ENCODE measurements at places on chromosomes 7 and 10.

- DNase-seq, result no peak
These were observed 3.4 kb downstream of the BNIP3 start for GRCh38 chr10:131978366-131978765.

DNA sequence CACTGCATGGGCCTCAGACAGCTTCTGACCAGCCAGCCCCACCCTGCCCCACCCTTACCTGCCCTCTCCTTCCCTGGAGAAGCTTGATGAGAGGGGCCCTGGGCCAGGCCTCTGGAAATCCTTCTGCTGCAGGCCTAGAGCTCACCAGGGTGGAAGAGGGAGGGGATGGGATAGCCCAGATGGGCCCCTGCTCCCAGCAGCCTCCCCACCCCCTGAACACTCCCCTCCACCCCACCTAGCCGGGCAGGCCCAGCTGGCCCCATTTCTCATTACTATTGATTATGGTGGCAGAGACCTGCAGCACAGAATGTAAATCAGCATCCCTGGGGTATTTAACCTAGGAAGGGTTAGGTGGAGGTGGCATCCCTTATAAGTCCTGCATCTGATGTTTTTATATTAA lies 11.6 kb upstream of the RET start:
- DNase-seq, result no peak

- DNase-seq, result no peak
These were observed 2.0 kb downstream of the GRIFIN start for GRCh38 chr7:2474224-2474623.

DNA sequence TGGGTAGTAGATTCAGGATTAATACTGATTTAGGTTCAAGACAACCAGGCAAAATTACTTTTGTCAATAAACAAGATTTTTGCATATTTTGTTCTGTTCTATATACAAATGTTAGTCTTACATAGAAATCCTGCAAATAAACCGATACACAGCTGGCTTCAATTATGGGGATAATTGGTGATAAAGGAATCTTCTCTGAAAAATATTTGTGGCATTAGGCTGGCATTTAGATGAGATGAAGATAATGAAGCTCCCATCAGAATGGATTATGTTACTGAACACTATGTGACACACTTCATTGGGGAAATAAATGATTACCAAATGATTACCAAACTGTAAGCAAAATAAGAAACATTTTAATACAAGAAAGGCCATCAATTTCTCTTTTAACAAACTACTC lies 65.8 kb downstream of the NT5C2 start:
- no peak for DNase-seq

GRCh38 chr10:53808677-53809372 lies 992.2 kb downstream of the PCDH15 start:
- DNase-seq, result no peak

DNA sequence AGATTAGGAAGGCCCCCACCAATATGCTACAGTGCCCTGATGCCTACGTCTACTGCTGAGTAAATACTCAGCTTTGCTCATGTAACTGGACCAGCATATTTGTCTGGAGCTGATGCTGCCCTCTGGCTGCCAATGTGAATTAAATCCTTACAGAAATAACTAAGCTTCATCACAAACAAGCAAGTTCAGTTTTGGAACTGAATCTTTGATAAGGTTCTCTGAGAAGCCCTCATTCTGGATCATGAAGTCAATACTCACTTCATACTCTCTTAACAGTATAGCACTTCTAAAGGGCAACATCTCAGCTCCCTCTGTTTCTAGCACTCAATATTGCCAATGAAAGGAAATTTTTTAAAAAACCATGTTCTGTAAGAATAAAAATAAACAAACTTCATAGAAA lies 246.7 kb downstream of the ETV1 start:
- DNase-seq, result no peak

GRCh38 chr10:21292763-21293517 lies 232.5 kb downstream of the SKIDA1 start:
- peak; percentile 8 for DNase-seq

DNA sequence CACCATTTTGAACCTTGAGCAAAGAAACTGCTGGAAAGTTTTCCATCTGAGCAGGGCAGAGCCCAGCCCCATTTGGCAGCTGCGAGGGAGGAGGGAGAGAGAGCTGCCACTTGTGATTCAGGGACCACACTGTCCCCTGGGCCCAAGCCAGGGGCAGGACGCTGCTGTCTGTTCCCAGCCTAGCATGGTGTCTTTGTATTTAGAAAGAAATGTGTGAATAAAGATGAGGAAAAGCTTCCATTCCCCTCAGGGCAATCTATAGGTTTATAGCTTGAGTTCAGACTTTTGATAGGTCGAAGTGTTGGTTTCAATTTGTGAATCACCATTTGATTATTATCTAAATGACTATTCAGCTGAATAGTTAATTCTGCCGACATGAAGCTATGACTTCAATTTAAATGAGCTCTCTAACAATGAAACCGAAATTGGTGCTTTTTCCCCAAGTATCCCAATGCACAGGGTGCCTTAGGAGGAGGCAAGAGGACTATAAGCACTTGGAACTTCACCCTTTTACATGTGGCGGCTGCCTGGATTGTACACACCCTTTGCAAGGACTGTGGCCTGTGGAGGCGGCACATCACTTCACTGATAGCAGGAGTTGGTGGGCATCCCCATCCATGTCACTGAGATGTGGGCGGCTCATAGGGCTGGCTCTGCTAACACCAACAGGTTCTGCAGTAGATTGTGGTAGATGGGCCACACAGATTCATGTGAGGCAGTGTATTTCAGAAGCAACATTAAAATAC lies 223.5 kb downstream of the CCDC3 start:
- no peak for DNase-seq

DNA sequence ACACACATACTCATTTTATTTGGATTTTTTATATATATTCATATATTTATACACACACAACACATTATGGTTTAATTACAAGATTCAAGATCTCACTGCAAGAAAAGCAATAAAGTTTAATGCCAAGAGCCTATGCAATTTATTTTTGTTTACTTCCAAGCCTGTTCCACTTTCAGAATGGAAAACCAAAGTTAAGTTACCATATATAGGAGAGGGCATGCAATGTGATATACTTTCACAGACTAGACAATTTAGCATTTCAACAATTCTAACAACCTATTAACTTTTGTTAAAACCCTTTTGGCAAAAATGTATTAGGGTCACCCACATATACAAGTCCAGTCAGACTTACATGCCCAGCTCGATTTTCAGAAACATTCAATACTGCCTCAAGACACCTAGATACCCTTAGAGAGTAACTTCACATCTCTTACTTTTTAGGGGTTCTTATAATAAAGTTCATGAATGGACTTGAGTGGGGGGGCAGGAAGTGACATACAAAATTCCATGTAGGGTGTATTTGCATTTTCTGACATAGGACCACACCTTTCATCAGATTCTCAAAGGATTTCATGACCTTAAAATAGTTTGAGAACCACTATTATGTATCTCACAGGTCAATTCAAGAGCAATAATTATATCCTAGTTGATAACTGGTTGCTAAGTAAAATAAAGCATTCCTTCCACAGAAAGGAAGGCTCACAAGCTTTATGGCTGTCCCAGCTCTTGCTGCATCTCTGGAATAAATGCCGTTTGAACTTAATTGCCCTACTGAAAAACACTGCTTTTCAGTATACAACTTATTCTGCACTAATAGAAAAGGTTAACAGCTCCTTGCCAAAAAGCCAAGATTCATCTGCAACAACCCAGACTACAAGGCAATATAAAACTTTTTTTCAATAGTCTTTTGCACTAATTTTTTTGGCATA lies 2.5 kb downstream of the P4HA1 start:
- peak; percentile 14 for DNase-seq

DNA sequence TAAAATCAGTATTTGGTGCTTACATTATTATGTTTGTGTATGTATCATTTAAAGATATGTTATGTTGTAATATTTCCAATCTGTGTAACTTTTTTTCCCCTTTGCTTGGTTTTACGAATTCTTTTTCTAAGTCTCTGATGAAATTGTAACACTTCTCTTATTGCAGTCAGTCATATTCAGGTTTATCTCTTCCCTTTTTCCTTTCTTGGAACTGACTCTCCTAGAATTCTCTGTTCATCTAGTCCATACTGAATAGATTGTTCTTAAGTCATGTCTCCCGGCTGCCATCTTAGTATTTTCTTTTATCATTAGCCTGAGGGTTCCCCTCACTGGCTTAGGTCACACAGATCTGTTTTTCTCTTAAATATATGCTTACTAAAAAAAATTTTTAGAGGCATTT lies 44.6 kb downstream of the PHTF2 start:
- no peak for DNase-seq

GRCh38 chr7:154231732-154232131 lies 179.5 kb downstream of the DPP6 start:
- no peak for DNase-seq

DNA sequence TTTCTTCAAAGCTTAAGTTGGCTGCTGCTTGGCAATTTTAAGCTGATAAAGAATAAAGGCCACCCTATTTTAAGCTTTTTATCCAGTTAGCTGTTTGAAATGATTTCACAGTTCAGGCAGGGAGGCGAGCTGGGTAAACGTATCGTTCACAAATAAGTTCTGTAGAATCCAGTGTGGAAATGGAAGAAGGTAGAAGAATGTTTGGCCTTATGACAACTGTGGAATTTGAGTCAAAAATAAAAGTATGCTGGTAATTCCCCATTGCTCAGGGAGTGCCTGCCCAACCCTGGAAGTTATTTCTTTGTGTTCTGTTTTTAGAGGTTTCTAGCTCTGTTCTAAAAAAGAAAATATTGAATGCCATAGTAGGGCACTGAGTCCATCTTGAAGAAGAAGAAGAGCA lies 113.1 kb downstream of the ARL4A start:
- no peak for DNase-seq

DNA sequence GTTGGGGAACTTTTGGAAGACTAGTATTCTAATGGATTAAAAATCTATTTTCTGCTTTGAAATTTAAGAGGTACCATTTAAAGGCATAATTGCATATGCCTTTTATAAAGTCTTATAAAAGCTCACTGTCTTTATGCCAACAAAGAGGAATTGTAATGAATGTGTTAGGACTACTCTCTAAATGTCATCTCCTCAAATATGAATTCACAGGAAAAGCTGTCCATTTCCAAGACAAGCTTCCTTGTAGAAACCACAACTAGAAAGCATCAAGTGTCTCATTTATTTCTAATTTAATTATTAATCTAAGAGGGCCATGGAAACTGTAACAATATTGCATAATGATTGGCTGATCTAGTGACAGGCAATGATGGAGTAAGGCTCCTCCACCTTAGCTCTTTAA lies 130.2 kb downstream of the COL28A1 start:
- DNase-seq, result no peak

- DNase-seq, result no peak
These were observed 32.6 kb upstream of the GJD4 start for GRCh38 chr10:35572583-35572982.

GRCh38 chr10:21372651-21373410 lies 152.7 kb downstream of the SKIDA1 start:
- DNase-seq, result peak; percentile 41

DNA sequence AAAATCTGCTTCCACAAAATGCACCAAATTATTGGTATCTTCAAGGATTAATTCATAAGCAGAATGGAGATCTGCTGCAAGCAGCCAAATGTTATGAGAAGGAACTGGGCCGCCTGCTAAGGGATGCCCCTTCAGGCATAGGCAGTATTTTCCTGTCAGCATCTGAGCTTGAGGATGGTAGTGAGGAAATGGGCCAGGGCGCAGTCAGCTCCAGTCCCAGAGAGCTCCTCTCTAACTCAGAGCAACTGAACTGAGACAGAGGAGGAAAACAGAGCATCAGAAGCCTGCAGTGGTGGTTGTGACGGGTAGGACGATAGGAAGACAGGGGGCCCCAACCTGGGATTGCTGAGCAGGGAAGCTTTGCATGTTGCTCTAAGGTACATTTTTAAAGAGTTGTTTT lies 12.1 kb downstream of the IFIT3 start:
- no peak for DNase-seq

DNA sequence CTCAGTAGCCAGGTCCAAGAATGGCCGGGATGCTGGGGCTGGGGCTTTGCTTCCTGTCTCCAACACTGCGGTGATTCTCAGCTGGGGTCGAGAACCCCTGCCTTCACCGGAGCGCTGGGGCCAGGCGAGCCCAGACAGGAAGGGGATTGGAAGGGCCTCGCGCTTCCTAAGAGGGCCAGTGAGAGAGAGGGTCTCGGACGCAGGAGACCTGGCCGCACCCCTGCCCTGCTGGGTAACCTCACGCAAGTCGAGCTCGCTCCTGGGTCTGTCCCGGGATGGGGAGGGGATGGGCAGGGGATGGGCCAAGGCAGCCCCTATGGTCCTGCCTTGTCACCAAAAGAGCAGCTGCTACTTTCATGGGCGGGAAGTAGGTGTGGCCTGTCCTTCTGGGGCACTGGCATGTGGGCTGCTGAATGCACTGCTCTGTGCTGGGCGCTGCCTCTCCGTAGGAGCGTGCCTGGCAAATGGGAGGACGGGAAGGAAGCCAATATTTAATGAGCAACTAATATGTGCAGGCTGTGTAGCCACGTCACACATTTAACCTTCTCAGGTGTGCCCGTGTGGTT lies 20.0 kb downstream of the KCNK18 start:
- DNase-seq, result no peak

GRCh38 chr7:93503088-93503487 lies 71.4 kb downstream of the CALCR start:
- DNase-seq, result no peak

- no peak for DNase-seq
These were observed 22.8 kb downstream of the PTTG1IP2 start for GRCh38 chr7:90492250-90492649.

DNA sequence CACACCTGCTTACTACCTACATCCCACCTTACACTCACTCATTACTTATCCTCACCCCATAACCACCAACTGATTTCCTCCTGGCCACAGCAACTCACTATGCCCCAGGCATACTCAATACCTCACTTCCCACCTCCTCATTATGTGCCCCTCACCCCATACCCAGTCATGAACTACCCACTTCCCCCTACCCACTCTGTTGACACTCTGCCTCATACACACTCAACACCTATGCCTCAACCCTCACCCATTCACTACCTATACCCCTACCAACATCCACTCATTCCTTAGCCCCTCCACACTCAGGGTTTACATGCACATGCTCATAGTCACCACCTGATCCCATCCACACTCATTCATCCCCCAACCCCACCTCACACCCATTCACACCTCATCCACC lies 39.6 kb downstream of the SEC61G start:
- no peak for DNase-seq

DNA sequence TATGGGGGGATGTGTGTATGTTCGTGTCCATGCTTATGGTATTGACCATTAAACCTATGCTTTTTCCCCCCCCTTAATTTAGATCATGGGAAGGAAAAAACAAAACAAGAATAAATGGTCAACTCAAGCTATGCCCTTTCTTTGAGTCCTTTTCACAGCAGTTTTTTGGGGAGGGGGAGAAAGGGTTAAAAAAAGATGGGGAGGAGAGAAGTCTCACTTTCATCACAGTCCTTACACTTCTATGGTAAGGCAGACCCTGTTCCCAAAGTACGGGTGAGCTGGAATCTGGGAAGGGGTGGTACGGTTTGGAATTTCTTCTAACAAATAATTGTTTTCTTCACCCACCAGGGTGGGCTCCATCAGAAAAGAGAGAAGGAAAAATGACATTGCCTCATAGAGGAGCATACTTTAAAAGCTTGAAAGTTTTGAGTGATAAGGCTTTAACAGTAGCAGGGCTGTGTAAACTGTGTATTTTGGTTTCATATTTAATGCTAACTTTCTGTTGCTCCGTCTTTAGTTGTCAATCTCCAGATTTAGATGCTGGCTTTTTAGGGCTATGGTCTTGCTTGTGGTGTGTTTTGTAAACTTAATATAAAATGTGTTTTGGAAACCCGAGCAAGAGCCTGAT lies 180.1 kb downstream of the TCF7L2 start:
- no peak for DNase-seq

GRCh38 chr10:78523453-78523852 lies 489.8 kb downstream of the RPS24 start:
- DNase-seq, result no peak
